ENCODE measurements at places on chromosomes 1 and 21. TPM values are rescaled to one million over a fixed set of nuclear protein-coding genes. Genes with fewer than 3 reads are reported as not detected.

FOXJ3 gene
- total RNA-seq: 37.9 TPM

RGS8 gene
- 8.2 TPM for total RNA-seq

DNA sequence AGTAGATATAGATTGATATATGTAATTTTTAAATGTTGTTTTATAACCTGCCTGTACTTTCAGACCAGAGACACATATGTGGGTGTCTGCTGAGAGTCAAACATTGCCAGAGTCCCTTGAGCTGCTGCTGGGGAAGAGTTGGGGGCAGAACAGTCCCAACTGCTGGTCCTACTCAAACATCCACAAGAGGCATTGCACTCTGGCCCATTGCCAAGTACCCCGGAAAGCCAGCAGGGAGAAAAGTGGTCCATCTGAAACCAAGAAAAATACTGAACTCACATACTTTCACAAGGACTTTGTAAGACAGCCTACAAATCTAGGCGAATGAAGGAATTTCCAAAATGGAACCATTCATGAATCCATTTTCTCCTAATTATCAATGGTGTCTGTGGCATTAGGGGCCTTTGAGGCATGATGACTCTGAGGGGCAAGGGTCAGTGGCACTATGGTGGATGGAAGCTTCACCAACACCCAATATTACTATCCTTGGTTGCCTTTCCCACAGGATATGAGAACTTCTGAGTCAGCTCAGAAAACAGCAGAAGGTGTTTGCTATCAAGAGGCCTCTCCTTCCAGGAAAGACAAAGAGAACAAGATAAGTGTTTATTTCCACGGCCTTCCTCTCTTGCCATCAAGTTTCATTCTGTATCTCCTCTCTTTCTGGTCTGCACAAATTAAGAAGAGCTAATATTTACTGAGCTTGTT is 7.3 kb upstream of the TBX15 start:
- no peak overlapping the region for H3K4me3 ChIP-seq
- H3K4me1 ChIP-seq: peaks cover 11% of the 10 kb centered on the region
- no peaks in the 10 kb centered on the region for H3K36me3 ChIP-seq

MEGF6 gene
- total RNA-seq: 6.0 TPM

GBP7 gene
- not detected for total RNA-seq

FGR gene
- 5.3 TPM for total RNA-seq

PLEKHA6 gene
- total RNA-seq: 22.1 TPM

GPR3 gene
- total RNA-seq: 1.7 TPM

GRCh38 chr1:101371259-101371658 is 134.4 kb downstream of the S1PR1 start:
- no peaks in the 10 kb centered on the region for H3K27me3 ChIP-seq
- H3K36me3 ChIP-seq: no peaks in the 10 kb centered on the region
- H3K27ac ChIP-seq: no peak overlapping the region

- DNase-seq: no peak
- no peaks in the 10 kb centered on the region for H3K27me3 ChIP-seq
- no peak overlapping the region for H3K4me3 ChIP-seq
- H3K27ac ChIP-seq: no peak overlapping the region
- peaks cover 9% of the 10 kb centered on the region for H3K4me1 ChIP-seq
Measured at GRCh38 chr1:44826375-44827196, 16.5 kb downstream of the PTCH2 start.

RIMS3 gene
- total RNA-seq: 33.6 TPM

NBPF10 gene
- total RNA-seq: 1.7 TPM

SPRR2A gene
- not detected for total RNA-seq

DNA sequence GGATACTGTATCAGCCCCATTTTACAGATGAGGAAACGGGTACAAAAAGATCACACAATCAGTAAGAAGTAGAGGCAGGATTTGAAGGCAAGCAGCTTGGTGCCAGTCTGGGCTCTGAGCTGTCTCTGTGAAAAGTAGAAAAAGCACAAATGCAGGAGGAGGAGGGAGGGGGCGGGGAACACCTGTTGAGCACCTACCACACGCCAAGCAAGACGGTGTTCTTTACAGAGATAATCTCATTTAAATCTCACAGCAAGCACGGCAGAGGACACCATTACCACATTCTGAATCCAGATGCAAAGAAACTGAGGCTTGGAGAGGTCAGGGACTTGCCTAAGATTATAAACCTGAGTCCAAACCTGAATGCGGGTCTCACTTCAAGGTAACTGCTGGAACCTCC is 3.3 kb downstream of the LRRC38 start:
- H3K27ac ChIP-seq: no peak overlapping the region
- H3K4me3 ChIP-seq: no peak overlapping the region
- H3K27me3 ChIP-seq: peaks cover 49% of the 10 kb centered on the region

DNA sequence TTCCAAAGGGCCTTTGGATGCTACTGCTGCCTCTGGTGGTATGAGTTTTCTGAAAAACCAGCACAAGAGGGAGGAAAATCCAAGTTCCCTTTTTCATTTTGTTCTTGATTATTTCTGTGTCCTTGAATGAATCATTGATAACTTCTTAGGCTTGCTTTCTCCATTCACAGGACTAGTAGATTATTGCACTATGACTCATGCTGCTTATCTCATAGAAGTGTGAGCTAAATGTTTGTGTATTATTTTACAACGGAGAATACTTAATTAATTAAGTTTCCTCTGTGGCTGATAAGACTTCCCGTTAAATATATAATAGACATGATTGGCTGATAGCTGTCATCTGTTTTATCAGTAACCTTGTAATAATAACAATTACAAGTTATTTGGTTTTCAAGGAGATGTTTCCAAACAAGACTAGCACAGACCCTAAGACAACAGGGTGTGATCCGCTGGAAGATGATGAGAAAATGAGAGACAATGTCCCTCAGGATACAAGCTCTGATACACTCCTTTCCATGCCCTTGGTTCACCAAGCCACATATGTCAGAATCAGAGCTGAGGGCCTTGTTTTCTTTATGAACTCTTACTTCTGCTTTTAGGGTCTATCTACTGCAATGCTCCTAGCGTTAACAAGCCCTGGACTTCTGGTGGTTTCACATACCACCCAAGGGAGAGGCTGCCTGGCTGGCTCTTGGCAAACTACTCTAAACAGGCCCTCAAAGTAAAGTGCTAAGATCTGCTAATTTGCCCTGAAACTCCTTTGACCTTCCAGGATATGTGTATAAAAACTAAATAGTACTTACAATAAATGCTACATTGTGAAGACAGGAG is 1078.3 kb downstream of the TTLL7 start:
- H3K36me3 ChIP-seq: no peaks in the 10 kb centered on the region
- no peaks in the 10 kb centered on the region for H3K4me1 ChIP-seq
- no peaks in the 10 kb centered on the region for H3K27me3 ChIP-seq

GRCh38 chr1:208132287-208132882 is 111.8 kb downstream of the PLXNA2 start:
- no peaks in the 10 kb centered on the region for H3K27me3 ChIP-seq
- peaks cover 59% of the 10 kb centered on the region for H3K4me1 ChIP-seq

DNA sequence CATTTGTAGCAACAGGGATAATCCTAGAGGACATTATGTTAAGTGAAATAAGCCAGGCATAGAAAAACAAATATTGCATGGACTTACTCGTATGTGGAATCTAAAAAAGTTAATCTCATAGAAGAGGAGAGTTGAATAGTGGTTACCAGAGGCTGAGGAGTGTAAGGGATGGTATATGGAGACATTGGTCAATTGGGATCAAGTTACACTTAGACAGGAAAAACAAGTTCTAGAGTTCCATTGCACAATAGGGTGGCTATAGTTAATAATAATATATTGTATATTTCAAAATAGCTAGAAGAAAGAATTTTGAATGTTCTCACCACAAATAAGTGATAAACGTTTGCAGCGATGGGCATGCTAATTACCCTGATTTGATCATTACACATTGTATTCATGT is 354.6 kb downstream of the SEC16B start:
- no peaks in the 10 kb centered on the region for H3K27me3 ChIP-seq
- no peaks in the 10 kb centered on the region for H3K4me1 ChIP-seq
- no peak overlapping the region for H3K27ac ChIP-seq
- DNase-seq: no peak
- no peaks in the 10 kb centered on the region for H3K36me3 ChIP-seq

DHX9 gene
- 183 TPM for total RNA-seq

DNA sequence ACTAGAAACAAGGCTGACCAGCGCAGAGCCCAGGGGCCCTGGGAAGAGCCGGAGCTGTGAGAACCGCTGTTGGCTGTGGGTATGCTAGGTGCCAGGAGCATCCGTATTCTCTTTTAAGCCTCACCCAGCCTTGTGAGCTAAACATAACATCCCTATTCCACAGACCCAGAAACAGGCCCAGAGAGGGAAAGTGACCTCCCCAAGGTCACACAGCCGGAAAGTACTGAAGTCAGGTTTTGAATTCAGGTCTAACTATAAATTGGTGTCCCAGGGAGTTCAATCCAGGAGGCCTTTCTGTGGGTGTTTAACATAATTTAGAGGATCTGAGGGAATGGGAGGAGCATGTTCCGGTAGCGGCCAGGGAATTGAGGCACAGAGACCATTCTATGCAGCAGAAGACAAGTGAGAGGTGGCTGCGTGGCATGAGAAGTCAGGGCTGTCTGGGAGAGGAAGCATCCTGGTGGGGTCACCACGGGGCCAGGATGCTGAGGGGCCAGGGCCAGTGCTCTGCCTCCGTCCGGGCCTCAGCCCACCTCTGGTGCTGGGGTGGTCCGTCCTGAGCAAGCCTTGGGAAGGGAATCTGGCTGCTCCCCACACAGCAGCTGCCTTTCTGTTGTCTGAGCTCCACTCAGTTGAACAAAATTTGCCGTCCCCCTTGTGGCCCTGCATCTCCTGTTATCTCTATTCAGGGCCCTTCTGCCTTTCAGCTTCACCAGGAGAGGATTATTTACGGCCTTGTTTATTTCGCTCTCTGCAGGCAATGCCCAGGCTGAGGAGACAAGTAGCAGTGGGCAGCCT is 338.8 kb upstream of the VAMP3 start:
- H3K36me3 ChIP-seq: no peaks in the 10 kb centered on the region
- no peak for DNase-seq

- H3K36me3 ChIP-seq: no peaks in the 10 kb centered on the region
- H3K4me3 ChIP-seq: peak overlapping the region; percentile 49
- no peak for DNase-seq
Measured at GRCh38 chr21:37369307-37369854, 2.8 kb downstream of the DYRK1A start.

ACTA1 gene
- 1.5 TPM for total RNA-seq

C1orf116 gene
- total RNA-seq: 0.10 TPM

GRCh38 chr1:201827321-201828216 is 1.4 kb upstream of the IPO9 start:
- no peak for DNase-seq
- no peak overlapping the region for H3K4me3 ChIP-seq
- peaks cover 21% of the 10 kb centered on the region for H3K4me1 ChIP-seq
- H3K36me3 ChIP-seq: peaks cover 7% of the 10 kb centered on the region

CITED4 gene
- 3.7 TPM for total RNA-seq

BCAN gene
- 181 TPM for total RNA-seq

PTGFRN gene
- total RNA-seq: 83.2 TPM

FCRL5 gene
- total RNA-seq: not detected

GRCh38 chr1:156705321-156705917 is at the start of gene CRABP2:
Gene CRABP2 (minus strand): TSS chr1:156705583. CDS start chr1:156705446, 137 bp downstream.
- H3K4me1 ChIP-seq: peaks cover 68% of the 10 kb centered on the region
- H3K4me3 ChIP-seq: peak within 1 kb of the TSS; percentile 52
- peak within 1 kb of the TSS; percentile 89 for H3K27ac ChIP-seq
- peaks cover 30% of the 10 kb centered on the region for H3K27me3 ChIP-seq
- peaks cover 5% of the 10 kb centered on the region for H3K36me3 ChIP-seq

GRCh38 chr1:94801919-94802546 is 18.1 kb upstream of the SLC44A3 start:
- H3K4me3 ChIP-seq: no peak overlapping the region
- no peak for DNase-seq
- H3K27me3 ChIP-seq: no peaks in the 10 kb centered on the region
- H3K27ac ChIP-seq: peak overlapping the region; percentile 70
- no peaks in the 10 kb centered on the region for H3K36me3 ChIP-seq

DNA sequence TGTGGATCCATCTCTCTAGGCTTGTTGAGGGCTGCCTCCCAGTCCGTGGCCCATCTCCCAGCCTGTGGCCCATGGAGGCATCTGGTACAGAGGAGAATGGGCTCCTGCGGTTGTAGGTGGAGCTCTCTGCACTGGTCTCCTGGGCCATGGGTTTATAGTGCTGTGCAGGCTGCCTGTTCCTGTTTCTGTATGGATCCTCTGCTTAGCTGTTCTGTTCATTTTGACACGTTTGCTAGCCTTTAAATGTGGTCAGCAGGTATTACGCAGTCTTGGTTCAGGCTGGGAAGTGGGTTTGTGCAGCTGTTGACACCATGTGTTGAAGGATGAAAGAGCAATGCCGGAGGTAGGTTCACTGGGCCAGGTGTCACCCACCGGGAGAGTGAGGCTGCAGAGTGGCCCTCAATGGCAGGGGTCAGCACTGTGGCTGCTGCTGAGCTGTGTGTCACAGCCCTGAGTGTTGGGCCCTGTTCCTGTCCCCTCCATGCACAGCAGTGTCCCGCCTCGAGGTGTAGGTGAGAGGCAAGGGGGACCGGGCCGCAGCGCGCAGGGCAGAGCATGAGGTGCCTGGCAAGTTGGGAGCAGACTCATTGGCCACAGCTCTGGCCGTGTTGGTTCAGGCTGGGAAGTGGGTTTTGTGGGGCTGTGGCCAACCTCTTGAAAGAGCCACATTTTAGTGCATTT is 39.0 kb downstream of the SNAP47 start:
- H3K27ac ChIP-seq: no peak overlapping the region
- DNase-seq: no peak
- H3K36me3 ChIP-seq: peaks cover 68% of the 10 kb centered on the region

DNA sequence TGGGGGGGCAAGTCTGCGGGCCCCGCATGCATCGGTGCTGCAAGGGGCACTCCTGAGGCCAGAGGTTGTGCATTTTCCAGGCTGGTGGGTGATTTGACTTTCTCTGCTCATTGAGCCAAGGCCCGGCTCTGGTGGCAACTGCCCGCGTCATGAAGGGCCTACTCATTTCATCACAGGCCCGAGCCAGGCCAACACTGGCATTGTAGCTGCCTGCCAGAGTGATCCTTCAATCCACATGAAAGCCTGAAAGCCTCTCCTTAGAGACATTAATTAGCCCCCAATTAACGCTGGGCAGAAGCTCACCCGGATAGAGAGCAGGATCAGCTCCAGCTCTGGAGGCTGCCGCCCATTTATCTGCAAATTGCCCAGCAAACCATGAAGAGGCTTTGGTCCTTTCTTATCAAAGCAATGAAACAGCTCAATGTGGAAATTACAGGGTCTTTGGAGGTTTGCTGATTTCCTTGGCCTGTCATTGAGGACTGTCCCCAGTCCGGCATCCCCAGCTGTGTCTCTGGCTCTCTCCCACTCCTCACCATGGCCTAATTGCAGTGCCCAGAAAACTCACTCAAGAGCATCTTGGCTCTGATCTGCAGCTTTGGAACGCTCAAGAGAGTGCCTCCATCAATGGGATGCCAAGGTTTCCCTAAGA is 50.4 kb upstream of the STUM start:
- DNase-seq: peak; percentile 44
- peaks cover 5% of the 10 kb centered on the region for H3K27me3 ChIP-seq
- H3K36me3 ChIP-seq: no peaks in the 10 kb centered on the region
- H3K4me1 ChIP-seq: peaks cover 25% of the 10 kb centered on the region
- H3K4me3 ChIP-seq: no peak overlapping the region
- H3K27ac ChIP-seq: no peak overlapping the region

KDF1 gene
- not detected for total RNA-seq

- H3K27me3 ChIP-seq: no peaks in the 10 kb centered on the region
- H3K4me3 ChIP-seq: no peak overlapping the region
- no peak for DNase-seq
- no peaks in the 10 kb centered on the region for H3K4me1 ChIP-seq
- H3K36me3 ChIP-seq: no peaks in the 10 kb centered on the region
Measured at GRCh38 chr1:168320800-168321450, 40.2 kb downstream of the TBX19 start.

- DNase-seq: no peak
- H3K36me3 ChIP-seq: peaks cover 51% of the 10 kb centered on the region
- no peak overlapping the region for H3K27ac ChIP-seq
- H3K27me3 ChIP-seq: no peaks in the 10 kb centered on the region
Measured at GRCh38 chr1:2372551-2373490, 18.5 kb downstream of the MORN1 start.

Measured in spinal cord (tissue), 10 donors.